ENCODE measurements at places on chromosomes 1 and 21.
A peak's percentile ranks its signal among the peaks of the same experiment; 100 is the strongest.

DNA sequence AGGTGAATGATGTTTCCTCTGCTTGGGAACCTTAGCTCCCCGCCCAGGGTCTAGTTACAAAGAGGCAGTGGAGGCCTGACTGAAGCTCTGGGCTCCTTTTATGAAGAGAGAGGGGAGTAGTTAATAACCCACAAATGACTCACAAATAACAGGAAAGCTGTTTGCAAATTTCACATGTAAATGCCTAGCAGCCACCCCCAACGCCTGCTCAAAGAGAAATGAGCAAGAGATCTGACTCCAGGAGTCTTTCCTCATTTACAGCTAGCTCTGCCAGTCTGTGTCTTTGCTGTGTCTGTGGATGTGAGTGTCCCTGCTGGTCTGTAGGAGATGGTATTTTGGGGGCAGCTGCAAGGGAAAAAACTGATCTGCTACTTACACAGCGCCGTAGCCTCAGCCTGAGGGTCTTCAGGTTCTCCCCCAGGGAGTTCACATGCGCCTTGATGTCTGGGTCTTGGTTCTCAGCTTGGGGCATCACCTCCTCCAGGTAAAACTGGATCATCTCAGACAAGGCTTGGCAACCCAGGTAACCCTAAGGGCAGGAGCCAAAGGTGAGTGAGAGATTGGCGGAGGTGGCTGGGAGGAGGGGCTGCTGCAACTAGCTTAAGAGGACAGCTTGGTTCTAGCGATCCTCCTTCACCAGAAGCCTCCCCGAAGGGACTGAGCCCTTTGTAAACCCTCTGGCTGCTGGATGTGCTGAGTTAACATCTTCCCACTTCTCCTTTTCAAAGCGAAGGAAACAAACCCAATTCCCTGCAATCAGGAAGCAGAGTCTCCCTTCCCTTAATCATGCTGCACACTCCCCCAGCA is at the start of gene IL19:
IL19 (plus strand) TSS at position 243 of the 807 bp plus-strand sequence. CDS start 65,890 bp downstream, outside the sequence.
- no peak for DNase-seq

GRCh38 chr1:26350701-26351589 is 3.0 kb downstream of the CRYBG2 start:
- no peak for DNase-seq

DNA sequence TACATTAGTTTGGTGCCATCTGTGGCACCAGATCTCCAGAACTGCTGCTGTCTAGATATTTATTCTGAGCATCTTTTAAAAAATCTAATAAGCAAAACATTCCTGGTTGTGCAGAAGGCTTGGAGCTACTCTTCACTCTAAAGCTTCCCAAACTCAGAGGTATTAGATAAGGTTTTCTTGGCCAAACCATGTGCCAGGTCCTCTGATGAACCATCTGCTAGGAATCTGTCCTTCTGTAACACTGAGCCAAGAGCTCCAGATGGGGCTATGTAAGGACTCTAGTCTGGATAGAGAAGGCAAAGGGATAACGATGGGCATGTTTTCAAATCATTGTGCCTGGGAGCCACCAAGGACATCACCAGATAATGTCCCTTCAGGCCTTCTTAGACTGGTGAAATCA is 410.6 kb downstream of the NTNG1 start:
- DNase-seq: no peak

DNA sequence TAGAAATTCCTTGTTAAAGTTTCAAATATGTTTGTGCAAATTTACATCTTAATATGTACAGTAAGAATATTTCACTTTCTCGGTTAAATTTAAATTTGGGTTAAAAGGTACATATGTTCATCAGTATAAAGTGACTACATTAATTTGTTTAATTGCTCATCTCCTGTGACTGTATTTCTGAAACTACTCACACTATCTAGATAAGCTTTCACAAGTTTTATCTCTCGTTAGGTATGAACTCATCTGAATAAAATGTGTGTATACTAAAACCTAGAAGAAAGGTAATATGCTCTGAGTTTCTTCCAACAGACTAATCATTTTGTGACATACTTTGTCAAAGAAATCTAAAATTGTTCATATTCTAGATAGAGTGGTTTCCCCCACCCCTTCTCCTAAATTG is 150.7 kb downstream of the PATJ start:
- DNase-seq: no peak

DNA sequence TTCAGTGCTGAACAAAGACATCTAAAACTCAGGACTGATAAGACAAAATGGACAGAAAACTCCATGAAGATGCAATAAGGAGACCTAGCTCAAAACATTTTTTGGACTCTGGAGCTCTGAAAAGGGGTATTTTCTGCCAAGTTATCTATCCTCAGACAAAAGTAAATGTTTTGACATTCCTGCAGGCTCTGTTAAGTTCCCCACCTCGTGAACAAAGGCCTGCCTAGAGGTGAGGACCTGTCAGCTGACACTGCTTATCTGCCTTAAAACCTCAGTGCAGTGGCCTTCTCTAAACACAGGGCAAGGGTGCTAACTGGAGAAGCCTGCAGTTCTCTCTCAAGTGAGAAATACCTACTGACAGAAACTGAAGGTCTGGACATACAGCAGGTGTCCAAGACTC is 41.1 kb downstream of the COLGALT2 start:
- no peak for DNase-seq

- no peak for DNase-seq
These were observed 283.2 kb upstream of the LYPLAL1 start for GRCh38 chr1:218890451-218890850.

DNA sequence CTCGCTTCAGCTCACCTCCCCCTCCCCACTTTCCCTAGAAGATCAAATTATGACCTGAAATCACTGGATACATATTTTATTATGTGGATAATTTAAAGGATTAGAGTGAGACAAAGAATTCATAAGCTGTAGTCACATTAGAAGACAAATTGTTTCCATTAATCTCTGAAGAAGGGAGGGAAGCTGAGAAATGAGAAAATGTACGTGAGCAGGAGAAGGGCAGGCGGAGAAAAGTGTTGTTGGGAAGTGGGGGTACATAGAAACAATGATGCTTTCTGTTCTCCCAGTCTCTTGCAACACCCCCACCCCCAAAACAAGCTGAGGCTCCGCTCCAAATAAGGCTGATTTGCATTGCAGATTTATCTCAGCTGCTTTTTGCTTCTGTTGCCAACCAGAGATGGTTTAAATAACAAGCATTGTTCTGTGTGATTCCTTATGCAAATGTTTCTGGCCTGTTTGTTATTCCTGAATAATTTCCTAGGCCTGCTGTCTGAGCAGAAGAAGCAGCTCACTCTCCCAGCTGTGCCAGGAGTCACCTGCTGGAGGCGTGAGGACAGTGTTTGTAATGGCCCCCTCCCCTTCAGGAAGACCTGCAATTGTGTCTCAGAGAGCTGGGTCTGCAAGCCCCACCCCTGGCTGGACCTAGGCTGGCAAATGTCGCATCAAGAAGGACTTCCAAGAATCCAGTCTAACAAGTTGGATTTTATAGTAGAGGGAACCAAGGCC is 121.8 kb upstream of the TNR start:
- no peak for DNase-seq

- no peak for DNase-seq
These were observed 8.9 kb upstream of the GOLT1A start for GRCh38 chr1:204222764-204223055.

GRCh38 chr1:243473227-243474135 is 217.6 kb downstream of the SDCCAG8 start:
- no peak for DNase-seq

DNA sequence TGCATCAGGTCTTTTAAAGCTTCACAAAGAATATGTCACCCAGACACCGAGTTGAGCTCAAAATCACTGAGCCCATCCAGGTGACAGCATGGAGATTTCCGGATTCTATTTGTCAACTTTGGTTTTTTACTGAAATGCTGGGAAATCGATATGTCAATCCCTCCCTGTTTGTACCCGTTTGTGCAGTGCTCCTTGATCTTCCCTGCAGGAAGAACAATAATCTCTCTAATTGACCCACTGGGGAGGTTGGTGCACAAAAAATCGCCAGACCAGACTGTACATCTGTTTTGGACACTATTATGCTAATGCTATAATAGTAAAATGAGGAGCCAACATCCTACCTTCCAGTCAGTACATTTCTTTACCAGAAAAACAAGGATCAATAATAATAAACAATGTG is 1.8 kb downstream of the BARHL2 start:
- DNase-seq: no peak

GRCh38 chr1:49356594-49356993 is 579.9 kb upstream of the BEND5 start:
- DNase-seq: no peak

- no peak for DNase-seq
These were observed 308.2 kb downstream of the BRINP3 start for GRCh38 chr1:190169311-190170067.

DNA sequence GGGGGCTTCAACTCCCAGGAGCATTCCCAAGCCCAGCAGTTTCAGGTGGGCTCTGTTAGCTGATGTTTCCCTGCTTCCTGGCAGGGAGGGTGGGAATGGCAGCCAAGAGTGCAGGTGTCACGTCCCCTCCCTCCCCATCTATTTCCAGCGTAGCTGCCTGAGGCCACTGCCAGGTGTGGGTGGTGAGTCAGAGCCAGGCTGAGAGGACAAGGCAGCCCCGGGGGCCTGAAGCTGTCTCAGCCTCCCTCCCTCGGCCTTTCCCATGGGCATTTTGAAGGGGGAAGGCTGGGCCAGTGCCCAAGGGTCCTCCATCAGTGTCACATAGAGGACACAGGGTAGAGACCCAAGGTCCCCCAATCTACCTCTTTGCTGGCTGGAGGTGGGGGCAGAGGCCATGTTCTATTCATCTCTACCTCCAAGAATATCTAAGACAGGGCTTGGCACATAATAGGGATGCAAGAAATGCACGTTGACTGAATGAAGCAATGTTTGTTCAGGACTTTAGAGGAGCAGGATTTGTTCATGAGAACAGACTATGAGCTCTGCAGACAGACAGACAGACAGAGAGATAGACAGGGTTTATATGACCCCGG is 34.4 kb upstream of the ID3 start:
- no peak for DNase-seq

GRCh38 chr1:236176337-236177336 is 34.3 kb downstream of the GPR137B start:
- DNase-seq: no peak

DNA sequence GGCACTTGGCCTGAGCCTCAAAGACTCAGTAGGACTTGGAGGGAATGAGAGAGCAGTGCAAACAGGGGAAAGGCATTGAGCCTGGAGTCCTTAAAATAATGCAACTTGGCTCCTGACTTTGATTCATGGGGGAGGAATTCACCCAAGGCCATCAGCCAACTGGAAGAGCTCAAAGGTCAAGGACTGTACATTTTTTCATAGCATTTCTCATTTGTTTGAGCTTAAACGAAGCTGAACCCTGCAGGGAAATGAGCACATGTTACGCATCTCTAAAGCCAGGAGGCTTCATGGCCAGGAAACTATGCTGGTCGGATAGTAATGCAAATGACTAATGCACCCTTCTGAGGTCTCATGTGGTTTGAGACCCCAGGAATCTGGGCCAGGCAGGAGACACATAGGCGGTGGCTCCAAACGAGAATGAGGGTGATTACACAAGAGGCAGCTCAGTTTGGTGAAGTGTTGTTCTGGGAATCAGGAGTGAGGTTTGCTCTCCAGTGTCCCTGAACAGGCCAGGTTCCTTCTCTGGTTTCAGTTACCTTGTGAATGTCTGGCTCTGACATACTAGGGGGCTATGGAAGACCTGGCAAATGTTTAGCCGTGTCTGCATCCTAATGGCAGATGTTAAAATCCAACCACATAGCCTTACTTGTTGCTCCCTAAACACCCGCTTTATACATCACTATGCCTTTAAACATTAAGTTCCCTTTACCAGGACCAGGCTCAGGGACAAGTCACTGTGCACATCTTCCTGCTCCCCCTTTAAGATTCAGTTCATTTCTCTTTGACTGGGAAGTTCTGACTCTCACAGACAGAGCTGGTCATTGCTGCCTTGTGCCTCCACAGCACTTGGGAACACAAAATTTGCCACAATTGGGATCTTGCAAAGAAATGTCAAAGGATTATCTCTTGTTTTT is 503.9 kb upstream of the USP24 start:
- no peak for DNase-seq

GRCh38 chr1:172960454-172961208 is 90.1 kb downstream of the TNFSF18 start:
- no peak for DNase-seq

- DNase-seq: no peak
These were observed 6.2 kb downstream of the HSD11B1 start for GRCh38 chr1:209710847-209711246.

DNA sequence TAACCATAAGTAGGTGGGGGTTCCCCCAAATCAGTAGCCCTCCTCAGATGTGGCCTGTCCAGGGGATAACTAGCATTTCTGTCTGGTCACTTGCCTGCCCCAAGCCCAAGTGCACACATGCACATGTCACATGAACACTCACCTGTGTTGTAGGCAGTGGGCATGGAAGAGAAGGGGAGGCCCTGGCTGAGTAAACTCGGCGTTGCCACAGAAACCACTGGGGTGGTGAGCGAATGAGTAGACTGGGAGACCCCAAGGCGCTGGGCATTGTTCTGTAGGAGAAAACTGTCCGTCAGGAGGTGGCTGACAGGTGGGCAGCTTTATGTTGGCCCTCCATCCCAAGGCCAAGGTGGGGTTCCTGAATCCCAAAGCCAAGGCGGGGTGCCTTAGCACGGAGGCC is 25.6 kb downstream of the MEF2D start:
- DNase-seq: no peak

- no peak for DNase-seq
These were observed 40.2 kb downstream of the DPT start for GRCh38 chr1:168688644-168689326.

GRCh38 chr1:239067480-239067879 is 318.9 kb upstream of the CHRM3 start:
- no peak for DNase-seq

DNA sequence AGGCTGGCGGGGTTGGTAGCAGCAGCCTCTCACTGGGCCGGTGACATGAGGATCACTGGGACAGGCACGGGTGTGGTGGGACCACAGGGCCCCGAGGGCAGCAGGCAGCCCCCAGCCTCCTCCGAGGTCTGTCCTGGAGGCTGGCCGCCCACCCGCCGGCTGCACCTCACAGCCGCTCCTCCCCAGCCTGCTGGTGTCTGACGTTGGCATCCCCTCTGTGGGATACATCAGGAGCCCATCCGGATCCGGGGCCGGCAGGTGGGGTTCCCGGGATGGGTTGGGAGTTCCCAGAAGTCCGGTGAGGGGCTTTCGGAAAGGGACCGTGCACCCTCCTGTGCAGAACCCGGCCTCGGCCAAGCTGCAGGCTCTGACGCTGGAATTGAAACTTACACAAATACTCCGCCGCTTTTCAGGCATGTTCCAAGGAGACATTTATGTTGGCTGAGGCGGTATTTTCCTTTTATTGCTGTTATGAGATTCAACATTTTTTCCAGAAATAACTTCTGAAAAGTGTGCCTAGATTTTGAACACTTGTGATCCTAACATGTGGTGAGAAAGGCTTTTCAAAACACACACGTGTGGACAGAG is 142.1 kb upstream of the ARHGEF16 start:
- DNase-seq: no peak

GRCh38 chr1:20194757-20195461 is 8.6 kb upstream of the PLA2G2C start:
- peak; percentile 50 for DNase-seq

GRCh38 chr1:36208978-36209703 is 15.1 kb upstream of the THRAP3 start:
- DNase-seq: no peak
